Activated naive CD8-positive, alpha-beta T cell treated with anti-CD3 and anti-CD28 coated beads, Interleukin-2, amount 10 ng/mL, durations not matched to agents 7 days and 5 days (primary cell): ENCODE measurements at places on chromosomes 1 and 21. TPM values are rescaled to one million over a fixed set of nuclear protein-coding genes. Genes with fewer than 3 reads are reported as not detected.
A peak's percentile ranks its signal among the peaks of the same experiment; 100 is the strongest.

- DNase-seq, result no peak
- H3K27me3 ChIP-seq, result no peaks in the 10 kb centered on the region
- no peaks in the 10 kb centered on the region for H3K36me3 ChIP-seq
- no peaks in the 10 kb centered on the region for H3K4me1 ChIP-seq
- H3K4me3 ChIP-seq, result no peak overlapping the region
- H3K27ac ChIP-seq, result no peak overlapping the region
Measured at GRCh38 chr1:57146100-57146499, 180.3 kb upstream of the C8B start.

DNA sequence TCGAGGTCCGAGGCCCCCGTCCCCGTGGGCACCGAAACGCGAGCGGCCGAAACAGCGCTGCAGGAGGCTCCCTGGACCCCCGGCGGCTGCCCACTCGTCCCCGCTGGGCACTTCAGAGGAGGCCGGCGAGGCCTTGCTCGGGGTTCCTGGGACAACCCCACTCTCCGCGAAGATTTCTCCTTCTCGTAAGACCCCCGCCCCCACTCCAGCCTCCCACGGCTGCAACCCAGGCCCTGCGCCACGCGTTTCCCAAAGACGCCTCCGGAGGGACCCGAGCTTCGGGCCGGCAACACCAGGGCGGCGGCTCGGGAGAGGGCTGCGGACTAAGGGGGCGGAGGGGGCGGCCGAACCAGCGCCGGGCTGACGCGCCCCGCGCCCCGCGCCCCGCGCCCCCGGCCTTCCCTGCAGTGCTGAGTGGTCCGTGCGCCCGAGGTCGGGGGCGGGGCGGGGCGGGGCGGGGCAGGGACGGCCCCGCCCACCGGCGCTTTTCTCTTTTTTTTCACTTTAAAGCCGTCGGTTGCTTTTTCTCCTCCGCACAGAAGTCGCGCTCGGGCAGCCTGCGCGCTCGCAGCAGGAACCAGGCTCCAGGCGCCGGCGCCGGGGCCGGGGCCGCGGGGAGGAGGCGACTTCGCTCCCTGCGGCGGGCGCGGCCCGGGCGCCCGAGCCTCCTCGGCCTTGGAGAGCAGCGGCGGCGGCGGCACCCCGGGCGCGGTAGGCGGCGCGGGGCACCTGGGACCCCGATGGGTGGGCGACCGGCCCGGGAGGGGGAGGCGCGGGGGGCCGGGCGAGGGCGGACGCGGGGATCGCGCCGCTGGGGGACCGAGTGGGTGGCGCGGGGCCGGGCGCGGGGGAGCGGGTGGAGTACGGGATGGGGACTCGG lies at the start of gene SPSB1:
SPSB1 (plus strand) TSS at position 534 of the 880 bp plus-strand sequence. CDS start 62,998 bp downstream, outside the sequence.
- no peak within 1 kb of the TSS for H3K27ac ChIP-seq
- H3K4me3 ChIP-seq, result peak within 1 kb of the TSS; percentile 44
- peak; percentile 64 for DNase-seq
- H3K27me3 ChIP-seq, result peaks cover 19% of the 10 kb centered on the region
- peaks cover 2% of the 10 kb centered on the region for H3K4me1 ChIP-seq
- no peaks in the 10 kb centered on the region for H3K36me3 ChIP-seq

GRCh38 chr1:12231276-12231595 lies 1.4 kb downstream of the VPS13D start:
- peaks cover 13% of the 10 kb centered on the region for H3K4me1 ChIP-seq
- no peak for DNase-seq
- peaks cover 7% of the 10 kb centered on the region for H3K36me3 ChIP-seq

GRCh38 chr1:85975912-85976371 lies 180.6 kb downstream of the COL24A1 start:
- H3K4me3 ChIP-seq, result no peak overlapping the region
- no peaks in the 10 kb centered on the region for H3K4me1 ChIP-seq
- no peak overlapping the region for H3K27ac ChIP-seq
- H3K27me3 ChIP-seq, result no peaks in the 10 kb centered on the region
- H3K36me3 ChIP-seq, result no peaks in the 10 kb centered on the region

DNA sequence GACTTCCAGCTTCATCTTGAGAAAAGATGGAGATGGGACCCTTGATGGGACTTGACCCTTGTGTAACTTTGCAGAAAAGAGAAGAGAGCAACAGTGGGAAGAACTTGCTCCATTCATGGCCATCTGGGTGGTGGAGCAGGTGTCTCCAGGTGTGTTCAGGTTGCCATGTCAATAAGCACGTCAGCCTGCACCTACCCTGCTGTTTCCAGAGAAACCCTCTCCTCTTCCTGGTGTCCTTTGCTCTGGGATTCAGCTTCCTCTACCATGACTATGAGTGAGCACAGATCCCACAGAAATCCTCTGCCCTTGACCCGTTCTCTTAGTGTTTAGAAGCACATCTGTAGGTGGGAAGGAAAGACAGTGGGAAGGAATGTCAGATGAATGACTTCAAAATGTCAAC lies 21.8 kb upstream of the OTUD3 start:
- H3K36me3 ChIP-seq, result no peaks in the 10 kb centered on the region
- no peaks in the 10 kb centered on the region for H3K4me1 ChIP-seq
- H3K4me3 ChIP-seq, result no peak overlapping the region
- DNase-seq, result no peak
- peaks cover 30% of the 10 kb centered on the region for H3K27me3 ChIP-seq

VHLL gene
- not detected for total RNA-seq

HNRNPCL2 gene
- not detected for total RNA-seq
